ENCODE measurements at places on chromosomes 16 and 17. TPM values are rescaled to one million over a fixed set of nuclear protein-coding genes. Genes with fewer than 3 reads are reported as not detected.
A peak's percentile ranks its signal among the peaks of the same experiment; 100 is the strongest.

Gene MLST8
- total RNA-seq = 50.4 TPM

Gene SLC16A11
- 1.4 TPM for total RNA-seq

DNA sequence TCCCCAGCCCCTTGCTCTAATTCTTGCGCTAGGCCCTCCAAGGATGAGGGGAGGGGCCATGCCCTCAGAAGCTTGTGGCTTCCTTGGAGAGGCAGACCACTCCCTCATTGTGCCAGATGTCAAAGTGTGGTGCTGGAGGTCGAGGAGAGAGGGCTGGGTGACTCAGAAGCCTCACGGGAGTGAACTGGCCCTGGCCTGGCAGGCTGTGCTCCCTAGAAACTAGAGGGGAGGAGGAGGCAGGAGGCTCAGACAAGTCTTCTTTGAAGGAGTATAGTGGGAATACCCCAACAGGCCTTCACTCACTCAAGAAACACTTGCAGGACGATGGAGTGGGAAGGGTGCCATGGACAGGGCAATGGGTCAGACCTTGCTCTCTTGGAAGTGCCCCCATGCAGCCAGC lies 18.5 kb downstream of the ANKRD40 start:
- H3K4me3 ChIP-seq = no peak overlapping the region
- no peaks in the 10 kb centered on the region for H3K4me1 ChIP-seq
- H3K27ac ChIP-seq = no peak overlapping the region
- DNase-seq = no peak
- peaks cover 8% of the 10 kb centered on the region for H3K36me3 ChIP-seq

- peaks cover 49% of the 10 kb centered on the region for H3K4me1 ChIP-seq
- H3K27me3 ChIP-seq = no peaks in the 10 kb centered on the region
- no peaks in the 10 kb centered on the region for H3K36me3 ChIP-seq
- DNase-seq = peak; percentile 45
- peak overlapping the region; percentile 52 for H3K4me3 ChIP-seq
Observed at GRCh38 chr16:81633680-81634379, 145.3 kb upstream of the PLCG2 start.

DNA sequence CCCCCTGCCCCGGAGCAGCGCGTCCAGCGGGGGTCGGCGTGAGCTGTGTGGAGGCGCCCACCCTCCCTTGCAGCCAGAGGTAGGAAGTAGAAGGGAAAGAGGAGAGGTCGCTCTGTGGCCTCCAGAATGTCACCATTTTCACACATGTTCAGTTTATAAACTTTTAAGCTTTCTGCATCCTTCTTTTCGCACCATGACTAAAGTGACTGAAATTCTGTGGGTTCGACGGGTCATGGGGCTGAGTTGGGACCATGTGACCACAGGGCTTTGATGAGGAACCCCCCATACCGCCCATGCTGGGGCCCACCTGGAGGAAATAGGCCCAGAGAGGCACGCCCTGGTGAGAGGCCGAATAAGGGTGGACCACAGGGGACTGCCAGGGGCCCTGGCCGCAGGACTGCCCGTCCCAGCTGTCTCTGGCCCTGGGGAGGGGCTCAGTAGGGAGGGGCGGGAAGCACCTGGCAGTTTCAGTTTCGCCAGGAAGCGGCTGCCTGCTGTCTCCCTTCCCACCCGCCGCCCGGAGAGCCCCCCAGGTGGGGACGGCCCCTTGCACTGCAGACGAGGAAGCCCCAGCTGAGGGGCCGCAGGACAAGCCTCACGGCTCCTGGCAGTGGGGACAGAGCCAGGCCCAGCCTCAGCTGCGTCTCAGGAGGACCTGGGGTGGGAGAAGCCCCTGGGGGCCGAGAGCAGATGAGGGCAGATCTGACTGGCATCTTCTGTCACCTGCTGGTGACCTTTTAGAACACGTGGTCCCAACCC lies 9.0 kb downstream of the CBFA2T3 start:
- peaks cover 9% of the 10 kb centered on the region for H3K4me1 ChIP-seq
- DNase-seq = no peak
- no peak overlapping the region for H3K27ac ChIP-seq
- H3K4me3 ChIP-seq = no peak overlapping the region
